ENCODE measurements at places on chromosomes 3 and 15.

GRCh38 chr3:61358364-61358763 is 107.1 kb upstream of the FHIT start:
- no peak for DNase-seq

GRCh38 chr3:150251187-150252062 is 156.7 kb upstream of the TSC22D2 start:
- DNase-seq: no peak

DNA sequence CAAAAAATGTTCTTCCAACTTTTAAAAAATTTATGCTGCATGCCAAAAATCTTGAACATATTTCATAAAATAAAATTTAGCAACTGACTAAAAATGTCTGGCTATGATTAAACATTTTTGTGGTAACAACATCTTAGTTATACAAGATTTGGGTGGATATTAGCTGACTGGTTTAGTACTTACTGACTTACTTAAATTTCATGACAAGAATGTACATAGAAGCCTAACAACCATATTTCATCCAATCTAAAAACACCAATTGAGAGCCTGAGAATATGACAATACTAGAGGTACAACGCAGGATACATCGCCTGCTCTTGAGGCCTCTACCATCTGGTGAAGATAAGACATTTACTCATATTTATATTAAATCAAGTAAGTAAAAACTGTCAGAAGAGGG is 34.6 kb downstream of the GNB4 start:
- no peak for DNase-seq

GRCh38 chr15:61660579-61660978 is 399.7 kb downstream of the VPS13C start:
- DNase-seq: no peak

DNA sequence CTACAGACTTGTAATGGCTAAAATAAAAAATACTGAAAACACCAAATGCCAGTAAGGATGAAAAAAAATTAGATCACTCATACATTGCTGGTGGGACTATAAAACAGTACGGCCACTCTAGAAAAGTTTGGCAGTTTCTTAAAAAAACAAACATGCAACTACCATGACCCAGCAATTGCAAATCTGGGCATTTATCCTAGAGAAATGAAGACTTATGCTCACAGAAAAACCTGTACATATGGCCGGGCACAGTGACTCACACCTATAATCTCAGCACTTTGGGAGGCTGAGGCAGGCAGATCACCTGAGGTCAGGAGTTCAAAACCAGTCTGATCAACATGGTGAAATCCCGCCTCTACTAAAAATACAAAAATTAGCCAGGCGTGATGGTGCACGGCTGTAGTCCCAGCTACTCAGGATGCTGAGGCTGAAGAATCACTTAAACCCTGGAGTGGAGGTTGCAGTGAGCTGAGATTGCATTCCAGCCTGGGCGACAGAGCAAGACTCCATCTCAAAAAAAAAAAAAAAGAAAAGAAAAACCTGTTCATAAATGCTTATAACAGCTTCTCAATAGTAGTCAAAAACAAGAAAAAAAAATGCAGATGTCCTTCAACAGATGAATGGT is 5.6 kb downstream of the TP53BP1 start:
- no peak for DNase-seq

DNA sequence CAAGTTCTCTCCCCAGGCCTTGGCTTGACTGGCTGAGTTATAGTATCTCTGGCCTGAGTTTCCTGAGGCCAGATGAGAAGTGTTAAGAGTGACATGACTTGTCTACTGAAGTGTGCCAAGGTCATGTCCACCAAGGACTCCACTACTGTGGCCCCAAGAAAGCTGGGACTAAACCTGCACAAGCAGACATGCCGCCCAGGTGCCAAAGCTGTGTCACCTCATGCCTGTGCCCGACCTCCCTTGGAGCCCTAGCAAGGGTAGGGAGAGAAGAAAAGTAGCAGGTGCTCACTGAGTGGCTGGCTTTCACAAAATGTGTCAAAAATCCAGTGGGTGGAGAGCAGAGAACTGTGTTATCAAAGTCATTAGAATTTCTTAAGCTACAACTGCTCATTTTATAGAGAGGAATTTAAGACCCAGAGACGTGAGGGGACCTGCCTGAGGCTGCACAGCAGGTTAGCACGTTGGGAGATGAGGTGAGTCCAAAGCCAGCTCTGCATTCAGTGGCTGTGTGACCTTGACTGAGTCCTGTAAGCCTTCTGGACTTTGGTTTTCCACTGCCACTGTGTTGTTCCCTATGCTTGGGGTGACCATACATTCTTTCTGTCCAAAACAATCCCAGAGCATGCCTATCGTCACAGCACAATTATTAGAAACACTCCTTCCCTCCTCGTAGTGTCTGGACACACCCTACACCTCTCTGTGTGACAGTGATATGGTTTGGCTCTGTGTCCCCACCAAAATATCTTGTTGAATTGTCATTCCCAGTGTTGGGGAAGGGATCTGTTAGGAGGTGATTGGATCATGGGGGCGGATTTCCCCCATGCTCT is 5.0 kb upstream of the LYSMD4 start:
- no peak for DNase-seq

All from activated naive CD4-positive, alpha-beta T cell (primary cell).